ENCODE measurements at places on chromosomes 7 and 10.

DNA sequence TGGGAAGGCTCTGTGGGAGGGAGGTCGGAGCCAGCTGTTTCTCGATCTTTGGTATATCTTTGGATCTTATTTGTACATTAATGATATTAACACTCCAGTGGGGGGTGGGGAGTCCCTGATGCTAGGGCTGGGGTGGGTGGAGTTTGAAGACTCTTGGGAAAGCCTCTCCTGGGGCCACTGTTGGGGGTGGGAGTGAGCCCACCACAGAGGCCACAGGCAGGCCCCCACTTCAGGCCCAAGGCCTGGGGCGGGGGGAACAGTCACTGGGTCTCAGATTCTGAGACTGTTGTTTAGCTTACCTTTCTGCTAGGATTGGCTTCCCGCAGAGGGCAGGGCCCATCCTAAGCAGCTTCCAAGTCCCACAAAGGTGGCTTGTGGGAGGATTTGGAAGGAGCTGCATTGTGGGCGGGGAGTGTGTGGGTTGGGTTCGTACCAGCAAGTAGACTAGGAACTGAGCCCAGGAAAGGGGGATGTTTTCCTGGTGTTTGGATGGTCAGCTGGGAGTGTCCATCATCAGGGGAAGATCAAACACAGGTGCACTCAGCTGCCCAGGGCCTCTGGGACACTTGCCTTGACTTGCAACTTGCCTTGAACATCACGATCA, 11.9 kb downstream of the YKT6 start:
- no peak for DNase-seq

DNA sequence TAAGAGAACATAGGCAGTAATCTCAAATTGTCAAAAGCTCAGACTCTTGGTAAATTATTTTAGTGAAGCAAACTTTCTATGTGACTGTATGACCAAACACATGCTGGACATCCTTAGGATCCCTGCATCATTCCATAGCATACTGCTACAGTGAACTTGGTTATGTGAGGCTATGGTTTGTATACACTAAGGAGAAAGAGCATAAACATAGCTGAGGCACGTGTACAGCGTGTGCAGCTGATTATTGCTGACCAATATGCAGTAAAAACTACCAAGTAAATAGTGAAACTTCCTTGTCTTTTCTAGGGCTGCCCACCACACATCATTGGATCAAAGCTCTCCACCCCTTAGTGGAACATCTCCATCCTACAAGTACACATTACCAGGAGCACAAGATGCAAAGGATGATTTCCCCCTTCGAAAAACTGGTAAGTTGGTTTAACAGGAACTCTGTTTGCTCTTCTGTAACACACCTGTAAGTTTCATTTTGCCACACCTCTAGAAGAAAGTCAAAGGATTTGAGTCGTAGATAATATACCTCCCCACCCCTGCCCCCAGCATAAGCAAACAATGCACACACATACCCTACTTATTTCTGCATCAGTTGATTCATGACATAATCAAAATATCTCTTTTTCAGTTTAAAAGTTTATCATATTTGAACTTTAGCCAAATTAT, 98.2 kb downstream of the HDAC9 start:
- no peak for DNase-seq

GRCh38 chr7:151742713-151743480, 134.0 kb downstream of the PRKAG2 start:
- no peak for DNase-seq

- peak; percentile 42 for DNase-seq
These were observed 29.8 kb downstream of the RSU1 start for GRCh38 chr10:16787361-16787791.

DNA sequence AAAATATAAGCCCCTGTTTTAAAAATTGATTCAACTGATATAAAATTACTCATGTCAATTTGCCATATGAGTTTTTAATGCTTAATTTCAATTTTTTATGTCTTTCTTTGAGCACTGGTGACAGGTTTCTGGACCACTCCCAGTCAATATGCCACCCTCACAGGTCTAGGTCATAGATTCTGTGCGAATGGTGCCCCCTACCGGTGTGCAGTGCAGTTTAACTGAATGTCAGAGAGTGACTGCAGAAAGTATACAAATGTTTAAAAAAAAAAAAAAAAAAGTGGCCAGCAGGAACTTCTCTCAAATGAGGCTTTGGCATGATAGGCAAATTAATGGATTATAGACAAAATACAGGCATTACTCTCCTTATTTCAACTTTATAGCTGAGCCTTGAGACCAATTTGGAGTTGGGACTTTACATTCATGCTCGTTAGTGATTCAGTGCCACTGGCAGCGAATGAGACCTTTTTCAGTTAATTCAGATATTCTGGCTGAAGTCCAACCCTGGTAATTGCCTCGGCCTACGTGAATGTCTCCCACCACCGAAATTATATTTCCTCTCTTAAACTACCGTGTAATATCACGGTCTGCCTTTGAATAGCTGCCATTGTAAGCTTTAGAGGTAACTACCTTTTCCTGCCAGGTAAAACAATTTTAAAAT, 427.6 kb downstream of the PHTF2 start:
- no peak for DNase-seq

DNA sequence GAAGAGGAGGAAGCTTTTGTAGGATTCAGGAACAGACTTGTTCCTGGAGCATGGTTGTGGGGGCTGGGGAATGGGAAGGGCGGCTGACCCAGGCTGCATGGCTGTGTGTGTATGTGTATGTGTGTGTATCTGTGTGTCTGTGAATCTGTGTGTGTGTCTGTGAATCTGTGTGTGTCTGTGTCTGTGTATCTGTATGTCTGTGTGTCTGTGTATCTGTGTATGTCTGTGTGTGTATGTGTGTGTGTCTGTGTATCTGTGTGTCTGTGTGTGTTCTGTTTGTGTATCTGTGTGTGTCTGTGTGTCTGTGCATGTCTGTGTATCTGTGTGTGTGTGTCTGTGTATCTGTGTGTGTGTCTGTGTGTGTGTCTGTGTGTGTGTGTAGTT, 6.6 kb upstream of the STX1A start:
- no peak for DNase-seq

DNA sequence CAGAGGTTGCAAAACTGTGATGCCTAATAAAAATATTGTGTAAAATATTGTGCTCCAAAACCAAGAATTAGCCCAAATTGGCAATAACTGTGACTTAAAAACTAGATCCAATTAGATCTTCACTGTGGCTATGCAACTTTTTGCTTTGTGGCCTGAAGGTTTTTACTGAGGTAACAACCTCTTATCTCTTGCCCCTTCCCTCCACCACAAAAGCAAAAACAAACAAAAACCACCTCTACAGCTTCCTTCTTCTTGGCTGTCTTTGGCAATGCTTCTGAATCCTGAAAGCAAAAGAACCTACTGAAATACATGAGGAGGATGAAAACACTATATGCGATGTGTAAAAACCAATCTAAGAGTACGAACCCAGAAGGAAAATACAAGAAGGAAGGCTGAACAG, 226.7 kb upstream of the MBL2 start:
- no peak for DNase-seq

- DNase-seq, result no peak
These were observed 95.4 kb upstream of the SHH start for GRCh38 chr7:155907450-155908200.

DNA sequence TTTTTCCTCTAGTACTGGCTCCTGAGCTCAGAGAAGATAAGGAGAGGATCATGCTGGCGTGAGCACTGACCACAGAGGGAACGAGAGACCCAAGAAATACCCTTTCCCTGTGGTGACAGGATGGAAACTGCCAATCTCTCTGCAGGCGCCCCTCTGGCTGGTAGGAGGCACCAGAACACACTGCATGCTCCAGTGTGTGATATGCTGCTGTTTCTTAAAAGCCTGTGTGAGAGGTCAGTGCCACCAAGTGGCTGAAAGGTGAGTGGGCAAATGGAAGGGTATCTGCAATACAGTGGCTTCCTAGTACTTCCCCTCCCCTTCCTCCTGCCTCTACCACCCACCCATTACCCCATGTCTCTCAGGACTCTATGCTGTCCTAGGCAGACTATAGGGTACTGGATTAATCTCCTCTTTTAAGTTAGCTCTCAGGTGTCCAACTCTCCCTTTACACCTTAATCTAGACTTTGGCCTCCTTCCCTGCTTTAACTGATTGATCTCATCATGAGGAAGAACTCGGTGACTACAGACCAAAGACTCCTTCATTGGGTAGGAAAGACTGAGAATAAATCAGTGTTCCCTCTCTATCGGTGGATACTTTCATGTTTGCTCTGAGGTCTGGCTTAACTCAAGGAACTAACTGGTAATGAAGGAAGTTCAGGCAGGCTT, 283.6 kb downstream of the ADRA2A start:
- DNase-seq, result no peak

DNA sequence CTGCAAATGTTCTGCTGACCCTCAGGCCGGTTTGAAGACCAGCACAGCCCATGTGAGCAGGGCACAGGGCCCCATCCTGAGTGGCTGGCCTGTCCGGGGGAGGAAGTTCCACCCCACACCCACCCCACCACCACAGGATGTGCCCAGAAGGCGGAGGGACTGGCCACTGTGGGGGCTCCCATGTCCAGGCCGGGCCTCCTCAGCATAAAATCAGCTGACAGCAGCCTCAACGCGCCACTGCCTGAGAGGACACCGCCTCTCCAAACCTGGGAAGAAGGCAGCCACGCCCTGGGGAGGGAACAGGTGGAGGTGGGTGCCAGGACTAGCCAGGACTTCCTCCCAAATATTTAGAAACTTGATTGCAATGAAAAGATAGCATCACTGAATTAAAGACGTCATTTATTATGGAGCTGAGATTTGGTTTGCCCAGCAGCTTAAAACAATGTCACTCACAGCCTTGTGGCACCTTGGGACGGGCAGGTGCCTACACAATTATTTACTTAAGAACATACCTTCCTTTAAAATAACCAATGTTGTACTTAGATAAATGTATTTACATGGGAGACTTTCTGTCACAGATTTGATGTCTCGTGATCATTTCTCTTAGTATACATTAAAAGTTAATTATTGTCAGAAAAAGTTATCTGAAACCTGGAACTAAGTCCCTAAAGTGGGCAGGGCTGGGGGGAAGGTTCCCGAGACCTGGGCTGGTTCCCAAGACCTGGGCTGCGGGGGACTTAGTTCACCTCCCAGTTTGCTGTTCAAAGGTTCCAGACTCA, 27.3 kb upstream of the FAM20C start:
- no peak for DNase-seq

- no peak for DNase-seq
These were observed 161.0 kb downstream of the SKIDA1 start for GRCh38 chr10:21364196-21365114.

- no peak for DNase-seq
These were observed 735 bp downstream of the JCAD start for GRCh38 chr10:30058570-30059132.

GRCh38 chr10:104892879-104893617, 252.0 kb downstream of the SORCS3 start:
- DNase-seq, result no peak

GRCh38 chr10:75497997-75498883, 66.8 kb downstream of the LRMDA start:
- no peak for DNase-seq

GRCh38 chr7:88539518-88539917, 220.0 kb upstream of the ZNF804B start:
- no peak for DNase-seq

DNA sequence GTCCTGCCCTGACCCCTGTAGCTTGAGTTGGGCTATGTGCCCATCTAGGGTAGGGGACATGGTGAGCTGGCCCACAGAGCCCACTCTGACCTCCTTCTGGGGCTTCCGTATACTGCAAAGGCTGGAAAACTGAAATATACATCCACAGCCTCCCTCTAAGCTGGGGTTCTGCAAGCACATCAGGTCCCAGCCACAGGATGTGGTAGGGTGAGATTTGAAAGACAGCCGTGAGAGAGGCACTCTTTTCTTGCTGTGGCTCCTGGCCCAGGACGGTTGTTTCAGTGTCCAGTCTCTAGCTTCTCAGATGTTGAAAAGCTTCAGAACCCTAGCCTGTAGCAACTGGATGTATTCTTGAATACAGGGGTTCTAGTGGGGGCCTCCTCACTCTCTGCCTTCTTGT, 60.1 kb upstream of the ADRB1 start:
- DNase-seq, result peak; percentile 12

GRCh38 chr10:93993782-93994437, at the start of gene PLCE1:
Gene PLCE1 (plus strand): TSS chr10:93993931. CDS start chr10:94031047, 37,116 bp downstream.
- DNase-seq, result no peak

DNA sequence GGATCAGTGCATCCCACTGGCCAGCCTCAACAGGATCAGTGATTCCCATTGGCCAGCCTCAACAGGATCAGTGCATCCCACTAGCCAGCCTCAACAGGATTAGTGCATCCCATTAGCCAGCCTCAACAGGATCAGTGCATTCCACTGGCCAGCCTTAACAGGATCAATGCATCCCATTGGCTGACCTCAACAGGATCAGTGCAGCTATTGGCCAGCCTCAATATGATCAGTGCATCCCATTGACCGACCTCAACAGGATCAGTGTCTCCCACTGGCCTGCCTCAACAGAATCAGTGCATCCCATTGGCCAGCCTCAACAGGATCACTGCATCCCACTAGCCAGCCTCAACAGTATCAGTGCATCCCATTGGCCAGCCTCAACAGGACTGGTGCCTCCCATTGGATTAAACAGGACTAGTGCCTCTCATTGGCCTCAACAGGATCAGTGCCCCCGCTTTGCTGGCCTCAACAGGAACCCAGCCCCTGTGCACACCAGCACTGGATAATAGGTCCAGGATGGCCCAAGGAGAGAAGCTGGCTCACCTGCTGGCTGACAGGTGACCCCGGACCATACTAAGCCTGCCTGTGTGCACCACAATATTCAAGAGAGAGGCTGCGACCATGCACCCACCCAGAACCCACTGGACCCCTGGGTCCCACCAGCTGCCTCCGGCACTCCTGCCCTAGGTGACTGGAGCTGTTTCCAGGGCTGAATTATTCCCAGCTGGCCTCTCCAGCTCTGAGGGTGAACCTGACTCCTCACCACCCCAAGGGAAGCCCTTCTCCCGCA, 59.9 kb downstream of the PDGFA start:
- DNase-seq, result no peak

GRCh38 chr7:48786951-48787350, 137.4 kb upstream of the CDC14C start:
- DNase-seq, result no peak

- no peak for DNase-seq
These were observed 251.2 kb upstream of the RHOBTB1 start for GRCh38 chr10:61195211-61195610.
